ENCODE measurements at places on chromosomes 6 and 20.

DNA sequence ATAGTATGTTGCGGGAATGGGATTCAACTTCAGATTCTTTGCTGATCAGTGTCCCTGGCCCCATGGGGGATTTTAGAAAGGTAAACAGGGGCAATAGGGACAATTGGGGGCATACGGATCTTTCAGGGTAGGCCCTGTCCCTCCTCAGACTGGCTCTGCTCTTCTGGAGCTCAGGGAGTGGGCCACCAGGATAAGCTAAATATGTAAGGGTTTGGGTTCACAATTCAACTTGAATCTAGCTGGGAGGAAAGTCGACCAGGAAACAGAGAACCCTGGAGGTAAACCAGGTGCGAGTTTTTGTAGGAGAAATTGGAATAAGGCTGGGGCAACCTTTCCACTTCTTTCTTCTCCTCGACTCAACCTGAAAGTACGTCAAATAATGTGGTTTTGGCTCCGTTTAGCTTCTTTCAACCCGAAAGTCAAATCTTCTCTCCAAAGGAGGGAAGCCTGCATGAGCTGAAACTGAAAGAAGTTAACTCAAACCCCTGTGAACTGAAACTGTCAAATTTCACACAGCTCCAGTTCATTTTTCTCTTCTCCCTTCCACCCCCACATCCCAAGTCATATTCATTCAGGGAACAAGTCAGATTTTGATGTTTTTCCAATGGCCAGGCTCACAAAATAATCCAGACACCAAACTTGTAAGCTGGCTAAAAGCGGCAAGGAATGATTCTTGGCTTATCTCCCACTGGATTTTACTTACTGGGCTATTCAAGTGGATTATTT lies 278.2 kb downstream of the CLIC5 start:
- no peak for DNase-seq

- DNase-seq, result no peak
Observed at GRCh38 chr6:79632580-79632979, 1.5 kb downstream of the SH3BGRL2 start.

DNA sequence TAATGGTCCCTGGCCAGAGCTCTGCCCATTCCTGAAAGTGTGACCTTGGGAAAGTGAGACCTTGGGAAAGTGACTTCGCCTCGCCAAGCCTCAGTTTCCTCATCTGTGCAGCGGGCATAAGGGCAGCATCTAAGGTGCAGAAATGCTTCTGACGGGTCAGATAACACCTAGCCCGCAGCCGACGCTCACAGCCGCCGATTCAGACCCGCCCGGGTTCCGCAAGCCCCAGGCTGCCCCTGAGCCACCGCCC lies 486 bp downstream of the FKBP1A start:
- no peak for DNase-seq

DNA sequence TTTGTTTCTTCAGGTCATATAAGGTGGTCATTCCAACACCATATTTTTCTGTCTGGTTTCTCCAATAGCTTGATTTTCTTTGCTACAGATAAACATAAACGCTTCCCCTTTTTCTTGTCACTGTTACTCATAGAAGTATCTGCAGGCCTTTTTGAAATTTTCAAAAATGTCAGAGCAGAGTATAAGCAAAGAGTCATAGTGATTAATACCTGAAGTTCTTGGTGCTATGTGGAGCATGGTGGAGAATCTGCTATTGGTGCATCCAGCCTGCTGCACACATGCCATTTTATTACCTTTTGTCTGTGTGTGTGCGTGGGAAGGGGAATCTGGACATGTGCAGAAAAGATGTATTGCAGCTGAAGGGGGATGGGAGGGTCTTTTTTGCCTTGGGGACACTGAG lies 19.7 kb downstream of the STX11 start:
- DNase-seq, result no peak

DNA sequence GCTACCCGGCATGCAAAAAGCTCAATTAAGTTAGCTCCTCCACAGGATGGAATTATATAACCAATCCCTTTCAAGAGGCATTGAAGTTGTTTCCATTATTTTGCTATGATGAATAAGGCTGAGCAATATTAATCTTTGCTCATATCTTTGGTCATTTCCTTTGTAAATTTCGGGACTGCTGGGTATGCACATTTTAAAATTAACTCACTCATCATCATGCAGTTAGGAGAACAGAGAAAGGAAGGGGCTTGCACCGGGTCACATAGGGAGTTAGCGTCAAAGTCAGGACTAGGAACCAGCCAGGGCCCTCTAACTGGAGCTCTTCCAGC lies 430 bp upstream of the FAM110A start:
- no peak for DNase-seq

DNA sequence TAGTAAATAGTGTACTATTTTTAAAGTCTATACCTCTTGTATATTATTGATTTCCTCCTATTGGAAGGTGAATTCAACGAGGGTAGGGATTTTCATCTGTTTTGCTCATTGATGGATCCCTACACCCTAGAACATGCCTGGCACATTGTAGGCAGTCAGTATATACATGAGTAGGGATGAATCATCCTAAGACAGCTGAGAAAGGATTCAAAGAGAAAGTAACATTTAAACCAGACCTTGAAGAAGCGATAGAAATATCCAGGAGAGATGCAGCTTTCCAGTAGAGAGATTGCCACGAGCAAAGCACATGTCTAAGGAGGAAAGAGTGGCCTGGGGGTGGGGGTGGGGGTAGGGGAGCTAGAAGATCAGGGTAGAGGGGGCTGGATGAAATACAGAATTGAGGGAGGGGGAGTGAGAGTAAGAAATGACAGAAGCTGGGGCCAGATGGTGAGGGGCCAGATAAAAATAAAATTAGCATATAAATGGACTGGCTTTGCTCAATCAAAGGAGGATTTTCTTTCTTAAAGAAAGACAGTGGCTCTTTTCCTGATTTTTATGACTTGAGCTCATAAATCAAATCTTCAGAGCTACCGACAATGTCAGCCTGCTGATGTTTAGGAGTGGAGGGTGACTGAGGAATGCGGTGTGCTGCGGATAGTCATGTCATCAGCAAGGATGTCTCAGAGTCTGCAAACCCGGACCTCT lies 168.2 kb downstream of the SAMD5 start:
- no peak for DNase-seq

- no peak for DNase-seq
Observed at GRCh38 chr6:52995913-52996645, 995 bp upstream of the GSTA4 start.

GRCh38 chr6:122495612-122496011 lies 24.0 kb upstream of the SERINC1 start:
- DNase-seq, result no peak

DNA sequence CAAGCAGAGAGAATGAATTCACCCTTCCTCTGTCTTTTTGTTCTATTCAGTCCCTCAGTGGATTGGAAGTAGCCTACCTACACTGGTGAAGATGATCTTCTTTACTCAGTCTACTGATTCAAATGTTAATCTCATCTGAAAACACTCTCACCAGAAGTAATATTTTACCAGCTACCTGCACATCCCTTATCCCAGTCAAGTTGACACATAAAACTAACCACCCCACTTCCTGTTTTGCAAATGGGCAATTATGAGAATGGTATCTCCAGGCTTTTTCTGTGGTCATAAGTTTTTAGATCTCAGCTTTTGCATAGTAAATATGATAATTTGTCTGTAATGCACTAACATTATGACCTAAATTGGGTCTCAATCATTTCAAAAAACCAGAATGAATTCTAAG lies 228.8 kb upstream of the ECI2 start:
- DNase-seq, result no peak

GRCh38 chr6:108746366-108746765 lies 101.9 kb upstream of the ARMC2 start:
- no peak for DNase-seq

DNA sequence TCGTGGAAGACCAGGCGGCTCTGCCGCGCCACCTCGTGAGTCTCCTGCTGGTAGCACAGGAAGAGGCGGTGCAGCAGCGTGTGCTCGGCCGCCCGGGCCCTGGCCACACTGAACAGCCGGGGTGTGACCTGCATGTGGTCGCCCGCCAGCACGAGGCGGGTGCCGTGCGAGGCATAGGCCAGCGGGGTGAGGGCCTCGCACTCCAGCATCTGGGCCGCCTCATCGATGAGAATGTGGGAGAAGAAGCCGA lies 7.0 kb downstream of the HELZ2 start:
- no peak for DNase-seq

DNA sequence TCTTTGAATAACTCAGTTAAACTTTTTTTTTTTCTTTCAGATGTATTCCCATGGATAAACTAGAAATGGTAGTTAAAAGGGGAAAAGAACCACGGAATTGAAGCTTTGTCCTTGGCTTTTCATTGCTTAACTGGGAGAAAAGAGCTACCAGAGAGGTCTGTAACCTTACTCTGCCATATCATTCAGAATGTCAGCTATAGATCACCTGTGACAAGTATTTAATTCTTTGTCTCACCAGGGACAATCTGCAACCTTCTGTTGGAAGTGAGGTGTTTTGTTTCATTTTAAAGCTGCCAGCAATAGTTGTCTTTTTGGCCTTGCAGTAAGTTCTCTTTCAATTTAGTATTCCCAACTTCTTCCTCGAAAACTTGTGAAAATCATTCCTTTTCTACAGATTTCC lies 618.4 kb downstream of the FRK start:
- DNase-seq, result no peak

DNA sequence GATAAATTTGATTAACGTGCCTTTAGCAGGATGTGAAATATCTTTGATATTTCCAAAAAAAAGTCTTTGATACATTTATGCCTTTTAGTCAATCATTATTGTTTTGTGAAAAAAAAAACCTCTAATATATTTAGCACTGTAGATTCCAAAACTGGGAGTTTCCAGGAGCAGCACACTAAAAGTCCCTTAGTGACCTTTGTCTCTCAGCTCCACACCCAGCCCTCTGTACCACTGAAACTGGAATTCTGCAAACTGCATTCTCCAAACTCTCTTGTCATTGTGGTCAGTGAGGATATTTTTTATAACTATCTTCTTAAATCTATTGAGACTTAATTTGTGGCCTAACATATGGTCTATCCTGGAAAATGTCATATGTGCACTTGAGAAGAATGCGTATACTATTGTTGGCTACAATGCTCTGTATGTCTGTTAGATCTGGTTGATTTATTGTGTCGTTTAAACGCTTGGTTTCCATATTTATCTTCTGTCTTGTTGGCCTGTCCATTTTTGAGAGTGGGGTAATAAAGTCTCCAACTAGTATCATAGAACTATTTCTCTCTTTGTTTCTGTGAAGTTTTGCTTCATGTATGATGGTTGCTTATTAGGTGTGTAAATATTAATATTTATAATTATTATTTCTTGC lies 73.2 kb upstream of the CNKSR3 start:
- no peak for DNase-seq

DNA sequence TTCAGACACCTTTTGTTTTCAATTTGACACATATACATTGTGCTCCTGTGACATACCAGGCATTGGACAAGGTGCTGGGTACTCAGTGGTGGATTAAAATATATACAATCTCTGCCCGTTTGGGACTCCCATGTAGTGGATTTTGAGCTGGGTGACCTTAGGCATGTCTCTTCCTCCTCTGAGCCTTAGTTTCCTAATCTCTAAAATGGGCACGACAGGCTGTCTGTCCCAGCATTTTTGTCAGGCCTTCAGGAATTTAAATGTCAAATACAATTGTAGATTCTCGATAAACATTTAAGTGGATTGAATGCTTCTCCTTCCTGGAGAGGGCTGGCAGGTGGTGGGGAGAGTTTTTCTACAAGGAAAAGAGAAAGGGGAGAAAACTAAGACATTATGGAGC lies 22.6 kb downstream of the CDH22 start:
- DNase-seq, result no peak

- DNase-seq, result no peak
Observed at GRCh38 chr6:14638435-14638905, 520.9 kb downstream of the CD83 start.

GRCh38 chr6:1820714-1821113 lies 211.0 kb downstream of the FOXC1 start:
- no peak for DNase-seq

- no peak for DNase-seq
Observed at GRCh38 chr6:106800379-106800778, 171.0 kb downstream of the QRSL1 start.
